Right ventricle myocardium inferior (tissue), 1 donor: ENCODE measurements at places on chromosomes 2 and 18. TPM values are rescaled to one million over a fixed set of nuclear protein-coding genes. Genes with fewer than 3 reads are reported as not detected.

DNA sequence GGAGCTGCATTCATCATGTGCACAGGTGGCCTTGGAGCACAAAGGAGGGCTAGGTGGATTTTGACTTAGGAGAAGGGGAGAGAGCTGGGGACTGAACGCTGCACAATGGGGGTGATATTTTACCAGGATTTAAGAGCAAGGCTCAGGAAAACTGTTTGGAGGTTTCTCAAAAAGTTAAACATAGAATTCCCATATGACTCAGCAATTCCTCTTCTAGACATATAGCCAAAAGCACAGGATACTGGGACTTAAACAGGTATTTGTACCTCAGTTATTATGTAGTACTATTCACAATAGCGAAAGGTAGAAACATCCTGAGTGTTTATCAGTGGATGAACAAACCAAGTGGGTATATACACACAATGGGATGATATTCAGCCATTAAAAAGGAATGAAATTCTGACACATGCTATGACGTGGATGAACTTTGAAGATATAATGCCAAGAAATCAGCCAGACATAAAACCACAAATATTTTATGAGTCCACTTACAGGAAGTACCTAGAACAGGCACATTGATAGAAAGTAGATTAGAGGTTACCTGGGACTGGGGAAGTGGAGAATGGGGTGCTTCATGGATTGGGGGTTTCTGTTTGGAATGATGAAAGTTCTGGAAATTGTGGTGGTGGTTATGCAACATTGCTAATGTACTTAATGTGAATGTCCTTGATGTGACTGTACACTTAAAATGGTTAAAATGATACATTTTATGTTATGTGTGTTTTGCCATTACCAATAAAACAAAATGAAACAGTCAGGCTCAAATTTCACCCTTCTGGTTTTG is 216.9 kb downstream of the HAUS1 start:
- no peak for DNase-seq

DNA sequence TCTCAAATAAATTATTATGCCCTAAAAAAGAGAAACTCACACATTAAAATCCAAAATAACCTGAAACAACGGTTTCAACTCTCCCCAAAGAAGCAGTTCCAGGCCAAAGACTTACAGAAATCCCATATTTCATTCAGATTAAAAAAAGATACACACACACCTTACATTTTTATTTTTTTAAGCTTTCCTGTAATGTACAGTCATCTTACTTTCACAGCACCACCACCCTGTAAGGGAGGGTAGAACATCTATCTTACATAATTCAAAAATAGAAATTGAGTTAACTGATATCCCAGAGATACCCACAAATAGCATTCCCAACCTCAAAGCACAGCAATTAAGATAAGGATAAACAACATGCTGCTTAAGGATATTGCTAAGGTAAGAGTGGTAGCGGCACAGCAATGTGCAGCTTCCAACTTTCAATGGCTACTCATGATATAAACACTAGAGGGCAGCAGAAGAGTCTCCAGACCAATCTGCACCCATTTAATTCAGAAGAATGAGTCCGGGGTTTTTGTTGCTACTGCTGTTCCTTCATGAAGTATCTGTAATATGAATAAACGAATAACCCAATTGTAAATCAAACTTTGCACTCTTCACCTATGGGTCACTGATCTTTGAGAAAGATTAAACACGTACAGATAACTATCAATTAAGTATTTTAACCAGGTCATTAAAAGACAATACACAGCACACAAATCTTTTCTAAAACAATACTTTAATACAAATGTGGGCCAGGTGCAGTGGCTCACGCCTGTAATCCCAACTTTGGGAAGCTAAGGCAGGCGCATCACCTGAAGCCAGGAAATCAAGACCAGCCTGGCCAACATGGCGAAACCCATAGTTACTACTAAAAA is 11.3 kb downstream of the GFPT1 start:
- DNase-seq: no peak

GRCh38 chr2:11239666-11240462 is 84.6 kb downstream of the SLC66A3 start:
- DNase-seq: no peak

- DNase-seq: no peak
These were observed 799.6 kb upstream of the CHAC2 start for GRCh38 chr2:52968043-52968442.

DNA sequence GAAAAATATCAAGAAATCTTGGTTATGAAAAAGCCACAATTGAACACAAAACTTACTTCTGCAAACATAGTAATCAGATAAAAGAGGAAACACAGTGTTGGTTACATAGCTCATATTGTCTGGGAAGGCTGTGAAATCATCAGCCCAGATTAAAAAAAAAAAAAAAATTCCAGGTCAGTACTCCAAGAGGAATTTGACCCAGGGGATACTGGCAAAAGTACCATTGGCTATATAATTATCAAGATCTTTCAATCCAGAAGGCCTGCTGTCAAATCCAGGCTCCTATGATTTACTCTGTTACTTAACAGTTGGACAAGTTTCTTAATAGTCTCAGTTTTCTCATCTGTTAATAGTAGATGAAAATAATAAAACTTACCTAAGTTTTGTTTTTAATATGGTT is 12.9 kb upstream of the IKZF2 start:
- no peak for DNase-seq

ZBTB7C gene
- 3.2 TPM for total RNA-seq
